ENCODE measurements at places on chromosomes 5 and 9.

GRCh38 chr5:159838551-159839222, 77.6 kb upstream of the ADRA1B start:
- DNase-seq, result no peak

DNA sequence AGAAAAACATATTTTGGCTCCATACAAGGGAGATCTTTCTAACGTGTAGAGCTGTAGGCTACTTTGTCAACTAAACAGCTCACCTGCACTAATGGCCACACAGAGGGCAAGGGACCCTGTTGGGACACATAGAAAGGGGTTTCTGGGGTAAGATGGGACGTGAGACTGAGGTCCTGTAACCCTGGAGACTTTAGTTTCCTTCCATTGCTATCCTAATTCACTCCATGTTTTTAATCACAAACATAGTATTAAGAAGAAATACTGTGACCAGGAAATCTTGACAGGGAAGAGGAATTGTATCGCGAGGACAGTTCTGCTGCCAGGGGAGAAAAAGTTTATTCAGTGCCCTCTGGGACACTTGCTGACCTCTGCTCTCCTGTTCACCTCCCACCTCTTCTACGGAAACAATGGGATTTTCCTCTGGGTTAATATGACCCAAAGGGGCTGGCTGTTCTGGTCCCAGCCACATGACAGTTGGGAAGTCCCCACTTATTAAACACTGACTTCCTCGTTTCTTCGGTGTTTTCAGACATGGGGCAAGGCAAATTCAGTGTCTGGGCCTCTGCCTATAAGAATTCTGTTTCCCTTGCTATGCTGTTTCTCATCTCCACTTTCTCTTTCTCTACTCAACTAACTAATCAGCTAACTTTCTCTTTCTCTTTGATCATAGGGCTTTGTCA, 106.9 kb upstream of the SEMA6A start:
- DNase-seq, result no peak

DNA sequence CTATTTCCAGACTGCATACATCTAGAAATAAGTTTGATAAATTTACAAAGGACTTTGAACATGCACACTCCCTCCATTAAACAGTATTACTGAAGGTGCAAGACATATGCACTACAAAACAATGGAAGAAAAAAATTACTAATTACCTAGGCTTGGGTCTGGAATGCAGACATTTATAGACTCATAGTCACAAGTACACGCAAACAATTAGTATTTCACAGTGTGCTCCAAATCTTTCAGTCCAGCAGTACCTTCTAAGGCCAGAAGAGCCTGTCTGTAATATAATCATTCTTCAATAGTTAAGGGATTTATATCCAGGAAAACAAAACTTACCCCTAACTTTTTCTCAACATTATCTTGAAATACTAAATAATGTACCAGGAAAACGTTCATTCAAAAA, 11.2 kb downstream of the RICTOR start:
- no peak for DNase-seq

GRCh38 chr9:95947118-95947517, 71.6 kb downstream of the ERCC6L2 start:
- no peak for DNase-seq

- no peak for DNase-seq
Observed at GRCh38 chr5:6506611-6507010, 58.0 kb downstream of the UBE2QL1 start.

GRCh38 chr9:10371824-10372223, 241.0 kb downstream of the PTPRD start:
- no peak for DNase-seq

GRCh38 chr9:74958587-74958986, 5.9 kb upstream of the C9orf40 start:
- DNase-seq, result no peak

DNA sequence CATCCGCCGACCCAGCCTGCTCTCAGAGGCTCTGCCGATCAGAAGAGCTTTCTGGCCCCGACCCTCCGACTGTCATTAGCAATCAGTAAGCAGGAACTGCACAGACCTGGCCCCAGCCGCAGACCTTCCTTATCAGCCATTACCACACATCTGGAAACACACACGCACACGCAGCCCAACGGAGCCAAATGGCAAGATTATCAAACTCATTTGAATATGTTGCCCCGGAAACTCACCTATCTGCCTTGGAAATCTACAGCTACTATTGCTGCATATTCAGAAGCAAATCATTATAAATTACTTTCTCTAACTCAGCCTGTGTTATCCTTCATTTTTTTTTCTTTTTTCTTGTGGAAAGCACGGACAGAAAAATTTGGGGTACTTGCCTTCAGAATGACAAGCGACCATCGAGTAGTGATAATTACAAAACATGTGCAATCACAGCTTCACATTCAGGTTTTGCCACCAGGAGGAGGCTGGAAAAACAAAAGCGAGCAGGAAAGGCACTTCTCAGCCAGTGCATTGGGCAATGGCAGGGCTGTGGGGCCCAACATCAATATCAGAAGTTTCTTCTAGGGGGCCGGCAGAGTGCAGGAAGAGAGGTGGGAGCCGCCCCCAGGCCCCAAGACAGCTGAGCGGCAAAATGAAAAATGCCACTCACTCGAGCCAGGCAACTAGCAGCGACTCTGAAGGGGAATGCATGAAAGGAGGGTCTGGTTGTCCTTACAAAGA, 122.3 kb downstream of the VAV2 start:
- DNase-seq, result no peak

Data from stimulated activated CD4-positive, alpha-beta T cell treated with anti-CD3 and anti-CD28 coated beads, Interleukin-1b, Interleukin-23, amount 100 ng/mL, for 4 hours (primary cell).